ENCODE measurements at places on chromosomes 6 and 20. TPM values are rescaled to one million over a fixed set of nuclear protein-coding genes. Genes with fewer than 3 reads are reported as not detected.

Gene TMEM217
- 0.96 TPM for total RNA-seq

GRCh38 chr6:98324446-98324845 lies 509.9 kb upstream of the POU3F2 start:
- H3K4me1 ChIP-seq: no peaks in the 10 kb centered on the region
- H3K4me3 ChIP-seq: no peak overlapping the region
- DNase-seq: no peak
- H3K27ac ChIP-seq: no peak overlapping the region
- no peaks in the 10 kb centered on the region for H3K27me3 ChIP-seq
- no peaks in the 10 kb centered on the region for H3K36me3 ChIP-seq

Gene FAXC
- not detected for total RNA-seq

DNA sequence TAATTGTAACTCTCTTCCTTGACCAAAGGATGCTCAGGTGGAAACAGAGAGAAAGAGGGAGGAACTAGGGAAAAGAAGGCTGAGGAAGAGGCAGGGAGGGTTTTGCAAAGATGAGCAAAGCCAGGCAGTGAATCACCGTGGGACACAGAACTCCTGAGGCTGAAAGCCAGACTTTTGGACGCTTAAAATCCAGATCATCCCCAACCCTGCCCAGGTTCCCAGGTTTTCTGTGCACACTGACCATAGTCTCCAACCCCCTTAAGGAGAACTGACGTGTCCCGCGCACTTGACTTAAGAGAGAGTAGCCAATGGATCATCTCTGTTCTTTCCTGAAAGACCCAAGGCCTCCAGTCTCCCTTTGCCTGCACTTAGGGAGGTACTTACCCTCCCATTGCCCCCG lies 75.3 kb downstream of the LRFN2 start:
- DNase-seq: no peak
- no peak overlapping the region for H3K4me3 ChIP-seq
- H3K36me3 ChIP-seq: no peaks in the 10 kb centered on the region
- no peaks in the 10 kb centered on the region for H3K27me3 ChIP-seq

DNA sequence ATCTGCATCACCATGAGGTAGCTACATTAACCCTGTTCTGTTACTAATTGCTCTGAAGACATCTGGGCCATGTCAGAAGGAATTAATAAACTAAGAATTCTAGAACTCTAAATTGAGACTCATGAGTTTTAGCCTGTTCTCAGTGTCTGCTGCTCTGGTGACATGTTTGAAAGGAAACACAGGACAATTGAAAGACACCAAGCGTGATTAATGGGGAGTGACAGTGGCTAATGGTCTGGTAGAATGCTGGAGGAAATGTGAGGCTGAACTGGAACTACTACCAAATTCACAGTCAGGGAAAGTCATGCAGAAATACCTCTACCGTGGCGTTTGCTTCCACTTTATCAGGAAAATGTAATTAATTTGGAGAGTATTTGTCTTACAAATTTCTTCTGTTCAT lies 140.0 kb downstream of the TBC1D7 start:
- DNase-seq: no peak
- peaks cover 17% of the 10 kb centered on the region for H3K27me3 ChIP-seq
- peaks cover 2% of the 10 kb centered on the region for H3K36me3 ChIP-seq
- no peaks in the 10 kb centered on the region for H3K4me1 ChIP-seq
- H3K4me3 ChIP-seq: no peak overlapping the region

GRCh38 chr6:73743556-73743955 lies 47.6 kb downstream of the CD109 start:
- no peak overlapping the region for H3K27ac ChIP-seq

Gene TMC2
- not detected for total RNA-seq

DNA sequence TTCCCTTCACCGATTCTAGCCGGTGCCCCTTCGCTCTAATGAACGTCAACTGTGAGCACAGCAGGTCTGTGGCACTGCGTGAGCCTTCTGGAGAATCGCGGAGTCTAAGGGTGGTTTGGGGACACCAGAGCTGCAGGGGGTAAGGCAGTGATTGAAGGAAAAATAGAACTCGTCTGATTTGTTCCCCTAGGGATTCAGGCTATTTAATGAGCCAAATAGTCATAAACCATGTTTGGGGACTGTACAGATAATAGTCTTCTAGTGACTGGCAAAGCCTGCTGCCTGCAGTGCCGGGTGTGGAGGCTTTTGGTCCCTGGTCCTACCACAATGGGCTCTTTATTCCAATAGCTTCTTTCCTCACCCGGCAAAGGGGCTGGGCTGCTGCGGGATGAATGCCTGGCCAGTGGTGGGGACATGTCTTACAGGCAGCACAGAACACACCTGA lies 11.1 kb upstream of the NTSR1 start:
- H3K27ac ChIP-seq: peak overlapping the region; percentile 13
- no peaks in the 10 kb centered on the region for H3K27me3 ChIP-seq
- peaks cover under 1% of the 10 kb centered on the region for H3K4me1 ChIP-seq
- H3K36me3 ChIP-seq: no peaks in the 10 kb centered on the region

DNA sequence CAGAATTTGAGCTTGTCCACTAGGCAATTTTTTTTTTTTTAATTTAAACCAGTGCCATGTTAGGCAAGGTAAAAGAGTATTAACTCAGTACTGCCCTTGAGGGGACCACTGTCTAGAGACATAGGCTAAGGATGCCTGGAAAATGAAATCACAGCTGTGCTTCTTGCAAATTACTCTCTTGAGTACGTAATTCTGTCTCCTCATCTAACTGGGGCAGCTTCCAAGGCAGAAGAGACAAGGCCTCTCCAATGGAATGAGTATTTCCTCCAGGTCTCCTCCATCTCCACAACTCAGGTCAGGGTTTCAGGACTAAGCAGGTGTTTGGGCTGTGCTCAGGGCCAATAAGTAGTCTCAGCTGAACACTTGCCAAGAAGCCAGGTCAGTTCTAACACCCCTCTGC lies 33.8 kb upstream of the MRPS10 start:
- H3K4me1 ChIP-seq: peaks cover 3% of the 10 kb centered on the region
- H3K4me3 ChIP-seq: no peak overlapping the region
- no peaks in the 10 kb centered on the region for H3K27me3 ChIP-seq
- DNase-seq: no peak
- H3K27ac ChIP-seq: no peak overlapping the region

Gene LTV1
- total RNA-seq: 28.8 TPM

- no peak overlapping the region for H3K27ac ChIP-seq
- H3K4me1 ChIP-seq: no peaks in the 10 kb centered on the region
- DNase-seq: no peak
- H3K36me3 ChIP-seq: no peaks in the 10 kb centered on the region
- no peaks in the 10 kb centered on the region for H3K27me3 ChIP-seq
Observed at GRCh38 chr20:37142708-37143107, 36.4 kb upstream of the RPN2 start.

GRCh38 chr6:150145830-150146229 lies 3.0 kb downstream of the PPP1R14C start:
- no peaks in the 10 kb centered on the region for H3K36me3 ChIP-seq
- H3K27me3 ChIP-seq: peaks cover 56% of the 10 kb centered on the region
- H3K4me3 ChIP-seq: no peak overlapping the region
- peaks cover 14% of the 10 kb centered on the region for H3K4me1 ChIP-seq
- no peak overlapping the region for H3K27ac ChIP-seq

DNA sequence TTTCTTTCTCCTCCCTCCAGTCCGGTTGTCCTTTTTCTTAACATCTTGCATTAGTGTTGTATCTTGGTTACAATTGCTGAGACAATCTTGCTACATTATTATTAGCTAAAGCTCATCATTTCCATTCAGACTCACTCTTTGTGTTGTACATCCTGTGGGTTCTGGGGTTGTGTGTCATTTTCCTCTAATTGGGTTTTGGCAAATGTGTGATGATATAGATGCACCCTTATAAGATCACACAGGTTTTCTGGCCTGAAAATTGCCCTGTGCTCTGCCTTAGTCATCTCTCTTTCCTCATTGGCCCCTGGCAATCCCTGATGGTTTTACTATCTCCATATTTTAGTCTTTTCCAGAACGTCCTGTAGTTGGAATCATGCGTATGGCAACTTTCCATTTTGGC lies 60.1 kb downstream of the PPP1R14C start:
- no peak for DNase-seq
- H3K4me3 ChIP-seq: no peak overlapping the region
- H3K4me1 ChIP-seq: no peaks in the 10 kb centered on the region
- H3K36me3 ChIP-seq: no peaks in the 10 kb centered on the region

DNA sequence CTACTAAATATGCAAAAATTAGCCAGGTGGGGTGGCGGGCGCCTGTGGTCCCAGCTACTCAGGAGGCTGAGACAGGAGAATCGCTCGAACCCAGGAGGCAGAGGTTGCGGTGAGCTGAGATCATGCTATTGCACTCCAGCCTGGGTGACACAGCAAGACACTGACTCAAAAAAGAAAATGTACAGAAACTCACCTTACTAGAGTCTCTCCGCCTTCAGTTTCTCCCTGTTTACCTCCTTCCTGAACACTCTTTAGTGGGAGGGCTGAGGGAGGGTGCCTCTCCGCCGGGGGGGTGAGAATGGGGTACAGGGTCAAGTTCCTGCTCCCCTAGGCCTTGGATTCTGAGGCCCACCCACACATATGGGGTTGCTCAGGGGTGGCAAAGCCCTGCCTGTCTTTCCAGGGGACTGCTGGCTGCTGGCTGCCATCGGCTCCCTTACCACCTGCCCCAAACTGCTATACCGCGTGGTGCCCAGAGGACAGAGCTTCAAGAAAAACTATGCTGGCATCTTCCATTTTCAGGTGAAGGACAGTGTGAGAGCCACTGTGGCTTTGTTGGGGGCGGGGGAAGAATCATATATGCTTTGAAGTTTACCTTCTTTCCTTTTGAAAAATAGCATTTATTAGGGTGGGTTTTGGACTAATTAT lies 13.4 kb downstream of the CAPN11 start:
- H3K4me3 ChIP-seq: no peak overlapping the region
- H3K36me3 ChIP-seq: no peaks in the 10 kb centered on the region
- no peaks in the 10 kb centered on the region for H3K27me3 ChIP-seq
- no peak for DNase-seq
